ENCODE measurements at places on chromosomes 3 and 15. TPM values are rescaled to one million over a fixed set of nuclear protein-coding genes. Genes with fewer than 3 reads are reported as not detected.

DNA sequence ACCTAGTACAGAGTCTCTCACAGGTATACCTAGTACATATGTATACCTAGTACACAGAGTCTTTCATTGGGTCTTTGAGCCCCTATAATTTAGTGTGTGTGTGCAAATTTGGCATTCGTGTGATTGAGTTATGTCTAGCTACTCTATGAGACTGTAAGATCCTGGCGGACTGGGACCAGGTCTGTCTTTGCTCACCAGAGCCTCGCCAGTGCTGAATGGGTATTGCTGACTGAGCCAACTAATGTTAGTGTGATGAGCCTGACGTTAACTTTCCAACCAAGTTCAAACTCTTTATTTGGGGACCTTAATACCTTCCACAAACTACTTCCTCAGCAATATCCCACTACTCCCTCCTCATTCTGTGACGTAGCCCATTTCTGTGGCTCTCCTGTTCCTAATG lies 35.6 kb downstream of the SETMAR start:
- DNase-seq: no peak

GRCh38 chr3:29686889-29687592 lies 406.2 kb downstream of the RBMS3 start:
- DNase-seq: no peak

GRCh38 chr15:91202510-91203102 lies 102.5 kb downstream of the SV2B start:
- DNase-seq: no peak

- no peak for DNase-seq
Observed at GRCh38 chr15:38193496-38193895, 59.1 kb upstream of the SPRED1 start.

Gene SHF
- 17.0 TPM for polyA plus RNA-seq

DNA sequence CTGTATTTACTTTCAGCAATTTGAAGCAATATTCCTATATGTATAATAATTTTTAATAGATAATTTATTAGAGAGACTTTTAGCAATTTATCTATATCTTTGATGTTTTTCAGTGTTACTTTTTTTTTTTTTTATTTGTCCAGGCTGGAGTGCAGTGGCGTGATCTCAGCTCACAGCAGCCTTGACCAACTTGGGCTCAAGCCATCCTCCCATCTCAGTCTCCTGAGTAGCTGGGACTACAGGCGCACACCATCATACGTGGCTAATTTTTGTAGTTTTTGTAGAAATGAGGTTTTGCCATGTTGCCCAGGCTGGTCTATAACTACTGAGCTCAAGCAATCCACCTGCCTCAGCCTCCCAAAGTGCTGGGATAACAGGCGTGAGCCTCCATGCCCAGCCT lies 25.3 kb upstream of the SLTM start:
- DNase-seq: no peak

GRCh38 chr3:42814914-42815507 lies 5.8 kb downstream of the ACKR2 start:
- no peak for DNase-seq

- no peak for DNase-seq
Observed at GRCh38 chr3:41683666-41684350, 278.1 kb downstream of the ULK4 start.

DNA sequence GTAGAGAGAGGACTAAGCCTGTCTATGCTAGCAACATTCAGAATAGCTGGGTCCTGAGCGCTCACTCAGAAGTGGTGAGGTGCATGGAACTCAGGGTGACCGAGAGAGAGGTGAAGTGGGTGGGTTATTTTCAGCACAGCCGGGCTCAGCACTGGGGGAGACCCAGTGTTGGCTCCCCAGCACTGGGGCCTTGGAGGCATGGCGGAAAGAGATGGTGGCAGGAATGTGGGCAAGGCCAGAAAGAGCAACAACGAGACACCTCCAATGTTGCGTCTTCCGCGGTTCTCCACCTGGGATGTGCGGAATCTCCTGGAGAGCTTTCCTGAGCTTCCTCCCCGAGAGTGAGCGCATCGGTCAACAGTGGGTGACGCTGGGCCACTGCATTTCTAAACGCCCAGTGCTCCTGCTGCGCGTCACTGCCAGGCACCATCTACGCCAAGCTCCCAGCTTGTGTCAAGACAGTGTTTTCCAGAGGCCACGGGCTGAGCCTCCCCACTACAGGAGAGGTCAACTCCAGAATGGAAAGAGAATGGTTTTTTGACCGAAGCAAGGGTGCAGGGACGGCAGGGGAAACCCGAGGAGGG lies 148.4 kb downstream of the ADAMTS17 start:
- DNase-seq: no peak

DNA sequence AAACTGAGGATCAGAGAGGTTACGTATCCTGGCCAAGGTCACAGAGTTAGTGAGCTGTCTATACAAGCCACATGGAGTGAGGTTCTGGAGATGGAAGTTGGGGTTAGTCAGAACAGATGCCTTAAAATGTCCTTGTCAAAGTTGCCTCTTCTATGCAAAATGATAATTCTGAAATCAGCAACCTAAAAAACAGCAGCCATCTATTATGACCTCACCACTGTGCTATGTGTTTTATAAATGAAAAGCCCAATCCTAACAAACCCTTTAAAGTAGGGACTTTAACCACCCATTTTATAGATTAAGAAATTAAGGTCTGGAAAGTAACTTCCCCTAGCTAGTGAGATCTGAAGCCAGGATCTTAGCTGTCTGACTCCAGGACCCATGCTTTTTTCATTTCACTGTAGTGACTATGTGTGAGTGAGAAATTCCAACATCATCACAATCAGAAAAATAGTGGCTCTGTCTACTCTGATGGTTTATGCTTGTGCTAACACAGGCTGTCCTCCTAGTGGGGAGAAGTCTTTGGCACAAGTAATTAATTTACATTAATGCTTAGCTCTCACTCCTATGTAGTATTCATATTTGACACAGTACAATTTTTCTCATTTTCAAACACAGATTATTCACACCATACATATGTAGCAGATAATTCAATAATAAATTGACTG lies 143.6 kb downstream of the ANO10 start:
- DNase-seq: no peak

DNA sequence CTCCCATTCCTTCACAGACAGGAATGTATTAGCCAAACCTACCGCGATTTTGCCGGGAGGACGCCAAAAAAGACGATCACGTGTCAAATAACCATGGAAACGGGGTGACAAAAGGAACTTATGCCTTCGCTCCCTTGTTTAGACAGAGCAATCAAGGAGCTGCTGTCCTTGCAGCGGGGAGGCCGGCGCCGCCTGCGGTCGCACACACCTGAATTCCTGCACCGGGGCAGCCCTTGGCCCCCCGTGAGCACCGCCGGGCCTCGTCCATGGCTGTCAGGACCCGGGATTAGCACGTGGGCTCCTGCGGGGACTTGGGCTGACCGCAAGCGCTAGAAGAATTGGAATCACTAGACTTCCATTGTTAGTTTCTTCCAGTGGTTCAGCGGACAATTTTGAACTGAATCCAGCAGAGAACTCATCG lies 193.1 kb downstream of the SHQ1 start:
- DNase-seq: no peak

Gene ADCY5
- 11.1 TPM for polyA plus RNA-seq

Gene PYGO1
- 19.6 TPM for polyA plus RNA-seq

- DNase-seq: no peak
Observed at GRCh38 chr3:31402117-31402516, 130.6 kb upstream of the STT3B start.

DNA sequence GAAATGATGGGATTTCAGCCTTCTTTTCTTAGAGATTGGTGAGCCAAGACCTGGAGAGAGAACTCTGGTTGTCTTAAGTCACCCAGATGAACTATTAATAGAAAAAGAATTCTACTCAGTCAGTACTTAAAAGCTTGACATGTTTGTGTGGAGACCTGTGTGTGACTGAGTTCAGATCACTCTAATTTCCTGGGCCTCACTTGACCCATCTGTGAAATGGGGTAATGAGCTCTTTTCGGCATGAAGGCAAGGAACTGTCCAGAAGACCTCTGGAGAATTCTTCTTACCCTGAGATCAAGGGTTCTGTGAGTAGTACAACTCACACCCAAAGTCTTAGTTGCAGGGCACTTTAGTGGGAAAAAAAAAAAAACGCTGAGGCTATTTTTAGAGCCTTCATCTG lies 92.9 kb downstream of the LPP start:
- no peak for DNase-seq

- DNase-seq: no peak
Observed at GRCh38 chr3:79052054-79052681, 715.6 kb downstream of the ROBO1 start.

- no peak for DNase-seq
Observed at GRCh38 chr3:124853446-124853845, 33.7 kb downstream of the ITGB5 start.

DNA sequence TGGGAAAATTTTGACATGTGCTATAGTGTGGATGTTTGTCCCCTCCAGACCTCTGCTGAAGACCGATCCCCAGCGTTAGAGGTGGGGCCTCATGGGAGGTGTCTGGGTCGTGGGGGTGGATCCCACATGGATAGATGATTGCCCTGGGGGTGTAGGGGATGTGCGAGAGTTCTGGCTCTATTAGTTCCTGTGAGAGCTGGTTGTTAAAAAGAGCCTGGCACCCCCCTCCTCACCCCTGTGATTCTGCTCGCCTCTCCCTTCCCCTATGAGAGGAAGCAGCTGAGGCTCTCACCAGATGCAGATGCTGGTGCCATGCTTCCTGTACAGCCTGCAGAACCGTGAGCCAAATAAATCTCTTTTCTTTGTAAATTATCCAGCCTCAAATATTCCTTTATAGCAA lies 67.4 kb downstream of the ATP10A start:
- DNase-seq: no peak

- no peak for DNase-seq
Observed at GRCh38 chr3:25817107-25817506, 27.2 kb downstream of the OXSM start.

GRCh38 chr3:61172684-61173083 lies 78.6 kb downstream of the FHIT start:
- DNase-seq: no peak

Gene IMPG2
- polyA plus RNA-seq: 0.30 TPM

- DNase-seq: no peak
Observed at GRCh38 chr3:64616953-64617352, 70.8 kb downstream of the ADAMTS9 start.

Gene ANKRD34C
- 0.09 TPM for polyA plus RNA-seq

GRCh38 chr3:196431181-196432136 lies 768 bp downstream of the UBXN7 start:
- DNase-seq: peak; percentile 59

All from left renal pelvis (tissue), 4 donors.